ENCODE measurements at places on chromosomes 3 and 15. TPM values are rescaled to one million over a fixed set of nuclear protein-coding genes. Genes with fewer than 3 reads are reported as not detected.

CYP8B1 gene
- not detected for polyA plus RNA-seq

THSD4 gene
- polyA plus RNA-seq, result 7.8 TPM

TMCO5A gene
- not detected for polyA plus RNA-seq

ACVR2B gene
- polyA plus RNA-seq, result 2.1 TPM

ATG3 gene
- polyA plus RNA-seq, result 10.9 TPM

ESYT3 gene
- polyA plus RNA-seq, result 2.1 TPM

DNASE1L3 gene
- 0.38 TPM for polyA plus RNA-seq

TGM4 gene
- polyA plus RNA-seq, result not detected

SLC24A5 gene
- polyA plus RNA-seq, result 0.19 TPM

NLGN1 gene
- 0.99 TPM for polyA plus RNA-seq

GRCh38 chr15:43735416-43735815 is 10.8 kb upstream of the PDIA3 start:
- no peak for DNase-seq

DNA sequence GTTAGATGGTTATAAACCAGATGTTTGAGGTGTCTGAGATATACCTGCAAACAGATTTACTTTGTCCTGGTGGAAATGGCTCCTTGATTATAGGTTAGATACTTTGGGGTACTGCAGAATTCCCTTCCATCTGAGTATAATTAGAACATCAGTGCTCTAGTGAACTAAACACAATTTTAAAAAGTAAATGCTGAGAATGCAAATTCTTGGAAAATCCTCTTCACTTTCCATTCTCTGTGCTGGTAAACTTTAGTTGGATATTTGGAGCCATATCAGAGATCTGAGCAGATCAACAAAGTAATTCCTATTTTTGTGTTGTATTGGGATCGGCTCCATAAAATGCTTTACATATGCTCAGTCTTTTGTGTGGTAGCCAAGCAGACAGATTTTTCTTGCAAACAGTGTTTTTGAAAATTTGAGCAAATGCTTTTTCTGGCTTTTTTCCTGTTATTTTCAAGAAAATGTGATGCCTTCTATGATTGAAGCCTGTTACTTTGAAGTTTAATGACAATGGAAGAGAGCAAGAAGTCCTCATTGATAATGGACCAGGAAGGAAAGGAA is 37.9 kb upstream of the KCNH8 start:
- no peak for DNase-seq

- no peak for DNase-seq
These were observed 27.8 kb upstream of the RPL32 start for GRCh38 chr3:12869035-12869621.

GRCh38 chr3:65342084-65342683 is 654.4 kb upstream of the ADAMTS9 start:
- peak; percentile 37 for DNase-seq

DNA sequence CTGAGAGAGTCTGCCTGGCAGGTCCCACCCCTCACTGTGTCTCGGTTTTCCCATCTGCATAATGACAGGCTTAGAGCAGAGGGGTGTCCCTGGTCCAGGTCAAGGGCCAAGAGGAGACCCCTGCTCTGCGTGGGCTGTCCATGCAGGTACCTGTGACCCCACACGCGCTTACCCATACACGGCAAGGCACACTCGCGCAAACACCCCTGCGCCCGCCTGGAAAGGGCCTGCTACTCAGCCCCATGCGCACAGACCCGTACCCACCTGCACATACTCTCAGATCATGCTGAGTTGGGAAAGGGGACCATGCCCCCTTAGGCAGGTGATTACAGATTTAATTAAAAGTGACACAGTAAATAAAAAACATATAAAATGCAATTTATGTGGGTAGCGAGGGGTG is 23.4 kb upstream of the TMEM115 start:
- DNase-seq, result no peak

GRCh38 chr3:102791641-102792589 is 357.1 kb downstream of the ZPLD1 start:
- no peak for DNase-seq

GRCh38 chr3:165544432-165544831 is 292.8 kb downstream of the BCHE start:
- no peak for DNase-seq

DNA sequence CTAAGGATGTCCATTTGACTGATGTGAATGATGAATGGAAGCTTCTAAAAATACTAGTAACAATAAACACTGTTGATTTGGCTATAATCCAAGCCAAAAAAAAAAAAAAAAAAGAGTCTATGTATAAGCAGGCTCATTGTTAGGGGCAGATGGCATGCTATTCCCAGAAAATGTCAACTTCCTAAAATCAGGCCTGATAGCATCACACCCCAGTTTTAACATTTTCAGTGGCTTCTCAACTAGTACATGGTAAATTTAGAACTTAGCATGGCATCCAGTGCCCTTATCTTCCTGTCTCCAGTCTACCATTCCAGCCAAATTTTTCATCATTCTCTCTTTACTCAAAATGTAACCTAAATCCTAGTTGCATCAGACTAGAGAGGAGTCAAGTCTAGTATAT is 288.2 kb upstream of the ZNF385D start:
- DNase-seq, result no peak

- DNase-seq, result no peak
These were observed 65.6 kb upstream of the IQSEC1 start for GRCh38 chr3:13138833-13139145.

DNA sequence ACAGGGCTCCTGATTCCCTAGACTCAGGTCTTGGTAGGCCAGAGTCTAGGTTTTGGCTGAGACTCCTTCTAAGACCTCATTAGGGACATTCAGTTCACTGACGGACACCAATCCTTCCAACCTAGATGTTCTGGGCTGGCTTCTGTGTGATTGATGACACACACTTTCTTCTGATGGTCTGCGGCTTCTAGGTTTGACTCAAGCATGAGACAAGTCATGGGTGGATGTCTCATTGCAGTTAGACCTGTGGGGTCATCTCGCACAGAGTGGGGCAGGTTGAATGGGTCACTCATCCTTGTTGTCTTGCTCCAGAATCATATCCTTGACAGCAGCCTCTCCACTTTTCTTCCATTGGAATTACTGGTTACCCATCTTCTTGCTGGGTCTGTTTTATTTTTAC is 35.8 kb downstream of the ARNT2 start:
- no peak for DNase-seq

- DNase-seq, result no peak
These were observed 136.2 kb upstream of the EIF1B start for GRCh38 chr3:40173227-40173721.

DNA sequence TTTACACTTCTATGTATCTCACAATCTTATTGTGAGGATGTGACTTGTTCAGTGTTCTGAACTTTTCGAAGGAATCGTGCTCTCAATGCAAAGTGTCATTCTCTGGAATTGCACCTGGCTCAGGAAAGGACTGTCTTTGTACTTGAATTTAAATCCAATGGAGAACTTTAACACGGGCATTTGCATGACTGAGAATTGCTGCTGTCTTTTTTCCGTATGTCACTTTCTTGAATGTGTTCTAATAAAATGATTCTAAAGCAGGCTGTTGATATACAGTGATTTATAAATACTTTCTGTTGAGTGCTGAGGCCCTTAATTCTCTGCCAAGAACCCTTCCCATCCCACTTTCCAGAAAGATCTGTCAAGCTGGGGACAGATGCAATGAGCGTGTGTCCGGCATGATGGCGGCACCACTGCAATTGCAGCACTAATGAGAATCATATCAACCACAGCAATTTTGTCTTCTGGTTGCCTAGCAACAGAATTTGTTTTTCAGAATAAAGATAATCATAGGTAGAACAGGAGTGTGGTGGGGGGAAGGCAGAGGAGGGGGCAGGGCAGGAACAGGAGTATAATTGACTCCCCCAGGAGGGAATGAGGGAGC is 210.6 kb upstream of the UMPS start:
- DNase-seq, result no peak

DNA sequence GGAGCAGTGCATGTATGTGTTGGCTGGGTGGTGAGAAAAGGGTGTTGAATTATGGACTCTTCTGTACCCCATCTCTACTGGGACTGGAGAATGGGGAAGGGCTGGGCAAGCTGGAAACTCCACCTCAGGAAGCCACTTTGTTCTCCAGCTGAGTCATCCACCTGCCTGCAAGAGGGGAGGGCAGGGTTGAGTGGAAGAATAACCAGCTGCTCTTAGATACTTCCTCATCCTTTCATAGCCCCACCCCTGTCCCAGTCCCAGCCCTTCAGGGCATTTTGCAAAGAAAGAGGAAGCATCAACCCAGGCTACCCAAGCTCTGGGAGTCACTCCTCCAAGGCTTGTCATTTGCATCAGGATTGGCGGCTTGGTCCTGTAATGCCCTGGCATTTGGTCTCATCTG is 33.1 kb downstream of the RAB11A start:
- no peak for DNase-seq

DNA sequence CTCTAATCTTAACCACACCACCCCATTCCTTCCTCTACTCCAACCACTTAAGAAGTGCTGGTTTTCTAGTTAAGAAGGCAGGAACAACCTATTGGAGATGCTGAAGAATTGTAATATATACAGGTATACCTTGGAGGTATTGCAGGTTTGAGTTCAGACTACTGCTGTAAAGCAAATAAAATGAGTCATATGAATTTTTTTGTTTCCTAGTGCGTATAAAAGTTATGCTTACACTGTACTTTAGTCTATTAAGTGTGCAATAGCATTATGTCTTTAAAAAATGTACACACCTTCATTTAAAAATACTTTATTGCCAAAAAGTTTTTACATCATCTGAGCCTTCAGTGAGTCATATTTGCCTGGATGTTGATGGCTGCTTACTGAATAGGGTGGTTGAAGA is 22.5 kb downstream of the TOPAZ1 start:
- no peak for DNase-seq

GRCh38 chr3:40505599-40506462 is at the start of gene ZNF620:
ZNF620 (plus strand) TSS chr3:40506039; CDS start chr3:40506353, 314 bp downstream.
- DNase-seq, result peak; percentile 89

- DNase-seq, result no peak
These were observed 27.6 kb downstream of the ARNT2 start for GRCh38 chr15:80431635-80432344.

GRCh38 chr3:60920519-60920918 is 330.7 kb downstream of the FHIT start:
- peak; percentile 72 for DNase-seq

GRCh38 chr3:46566040-46566641 is at the start of gene LRRC2:
LRRC2 (minus strand) TSS chr3:46566302; CDS start chr3:46551591, 14,711 bp downstream.
- peak; percentile 31 for DNase-seq

DNA sequence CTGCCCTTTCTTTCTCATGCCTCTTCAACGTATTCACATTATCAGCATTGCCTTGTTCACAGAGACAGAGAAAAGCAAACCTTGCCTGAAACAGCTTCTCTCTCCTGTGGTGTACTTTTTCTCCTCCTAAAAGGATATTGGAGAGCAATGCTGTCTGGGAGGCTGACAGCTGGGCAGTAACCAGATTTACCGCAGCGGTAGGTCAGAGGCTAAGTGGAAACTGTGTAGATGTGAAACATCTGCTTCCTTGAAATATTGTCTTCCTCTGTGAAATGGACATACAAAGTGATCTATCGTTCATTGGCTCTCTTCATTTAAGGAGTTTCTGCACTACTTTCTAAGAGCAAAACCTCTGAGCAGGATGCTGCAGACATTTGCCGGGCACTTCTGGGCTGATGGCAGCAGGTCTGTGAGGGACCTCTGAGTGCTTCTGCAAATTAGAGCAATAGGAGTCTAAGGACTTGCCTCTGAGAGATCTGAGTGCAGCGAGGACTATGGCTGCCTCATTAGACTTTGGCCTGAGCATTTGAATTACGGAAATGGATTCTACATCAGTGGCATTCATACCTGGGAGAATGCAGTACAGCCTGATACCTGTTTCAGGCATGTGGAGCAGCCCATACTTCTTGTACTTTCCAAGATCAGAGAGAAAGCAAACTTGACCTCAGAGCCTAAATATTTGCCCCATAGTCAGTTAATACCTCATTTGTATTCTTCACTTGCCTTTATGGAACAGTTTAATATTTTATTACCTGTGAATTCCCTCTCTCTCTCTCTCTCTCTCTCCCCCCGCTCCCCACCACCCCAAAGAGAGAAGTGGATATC is 260.5 kb upstream of the TPRG1 start:
- no peak for DNase-seq

- no peak for DNase-seq
These were observed 91.8 kb upstream of the IQSEC1 start for GRCh38 chr3:13164893-13165492.

- peak; percentile 51 for DNase-seq
These were observed 18.2 kb upstream of the AHSG start for GRCh38 chr3:186594591-186595113.

DNA sequence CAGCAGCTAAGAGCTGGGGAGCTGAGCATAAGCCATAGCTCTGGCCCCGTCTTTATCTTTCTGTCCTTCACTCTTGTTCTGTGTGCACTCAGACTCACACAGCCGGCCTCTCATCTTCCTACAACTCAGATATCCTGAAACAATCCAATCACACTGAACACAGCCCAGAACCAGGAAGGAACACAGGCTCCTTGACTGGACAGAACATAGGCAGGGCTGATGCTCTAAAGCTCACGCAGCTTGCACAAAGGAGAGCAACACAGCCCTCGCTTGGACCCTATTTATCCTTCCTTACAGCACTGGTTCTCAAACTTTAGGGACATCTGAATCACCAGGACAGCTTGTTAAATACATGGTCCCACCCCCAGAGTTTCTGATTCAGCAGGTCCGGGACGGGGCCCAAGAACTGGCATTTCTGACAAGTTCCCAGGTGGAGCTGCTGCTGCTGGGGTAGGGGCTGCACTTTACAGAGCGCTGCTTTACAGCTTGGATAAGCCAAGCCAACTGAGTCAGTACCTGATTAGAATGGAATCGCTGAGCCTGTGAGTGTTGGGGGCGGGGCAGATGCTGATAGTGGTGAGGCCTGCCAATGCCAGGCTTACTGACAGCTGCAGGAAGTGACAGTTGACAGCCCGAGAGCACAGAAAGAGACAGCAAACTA is 65.1 kb downstream of the MRPL46 start:
- no peak for DNase-seq

DNA sequence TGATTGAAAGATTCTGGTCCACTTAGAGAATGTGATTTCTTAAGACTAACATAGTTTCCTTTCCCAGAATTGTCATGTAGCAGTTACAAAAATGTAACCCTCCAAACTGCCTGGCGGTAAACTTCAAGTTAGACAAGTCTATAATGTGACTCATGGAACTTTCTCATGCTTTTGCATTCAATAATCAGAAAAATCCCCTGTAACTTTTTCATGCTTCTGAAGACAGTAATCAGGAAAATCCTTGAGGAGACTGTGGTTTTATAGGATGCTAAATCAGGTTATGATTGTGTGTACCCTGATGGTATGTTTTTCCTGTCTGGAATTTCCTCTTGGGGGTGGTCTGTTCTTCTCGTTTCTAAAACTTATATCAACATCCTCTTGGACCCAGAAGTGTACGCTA is 74.0 kb upstream of the RARB start:
- no peak for DNase-seq

GRCh38 chr3:143201045-143201444 is 81.5 kb downstream of the CHST2 start:
- no peak for DNase-seq

Measured in pancreas (tissue), 10 donors.